ENCODE measurements at places on chromosomes 2 and 18.

DNA sequence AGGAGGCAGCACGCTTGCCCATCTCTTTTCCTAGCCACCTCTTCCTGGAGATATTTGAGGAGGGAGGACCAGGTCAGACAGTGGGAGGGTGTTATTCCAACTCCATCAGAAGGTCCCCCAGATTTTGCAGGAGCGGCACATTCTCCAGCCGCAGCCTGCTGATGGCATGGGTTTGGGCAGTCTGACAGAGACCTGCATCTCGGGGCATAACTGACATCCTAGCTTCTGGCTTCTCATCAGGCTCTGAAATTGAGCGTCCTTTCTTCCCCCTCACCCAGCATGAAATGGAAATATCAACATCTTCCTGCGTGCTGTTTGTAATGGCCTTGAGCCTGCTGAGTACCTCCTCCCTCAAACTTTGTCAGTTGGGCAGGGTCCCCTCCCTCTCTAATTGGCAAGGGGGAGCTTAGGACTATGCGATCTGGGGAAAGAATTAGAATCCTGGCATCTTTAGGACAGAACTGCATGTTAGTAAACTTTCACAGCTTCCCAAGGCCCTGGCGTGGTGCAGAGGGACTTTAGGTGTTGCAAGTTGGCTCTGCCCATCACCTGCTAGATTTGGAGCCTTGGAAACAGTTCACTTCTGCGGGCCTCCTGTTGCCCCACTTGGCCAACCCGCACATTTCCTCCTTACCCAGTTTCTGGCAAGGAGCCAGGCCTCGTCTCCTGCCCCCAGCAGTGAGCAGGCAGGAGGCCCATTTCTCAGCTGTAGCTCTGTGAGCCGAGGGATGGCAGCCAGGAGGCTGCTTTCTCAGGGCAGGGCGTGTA is 2.2 kb downstream of the ITM2C start:
- ATAC-seq: no peak

GRCh38 chr2:173749315-173749714 is 215.9 kb downstream of the SP3 start:
- no peak for ATAC-seq

DNA sequence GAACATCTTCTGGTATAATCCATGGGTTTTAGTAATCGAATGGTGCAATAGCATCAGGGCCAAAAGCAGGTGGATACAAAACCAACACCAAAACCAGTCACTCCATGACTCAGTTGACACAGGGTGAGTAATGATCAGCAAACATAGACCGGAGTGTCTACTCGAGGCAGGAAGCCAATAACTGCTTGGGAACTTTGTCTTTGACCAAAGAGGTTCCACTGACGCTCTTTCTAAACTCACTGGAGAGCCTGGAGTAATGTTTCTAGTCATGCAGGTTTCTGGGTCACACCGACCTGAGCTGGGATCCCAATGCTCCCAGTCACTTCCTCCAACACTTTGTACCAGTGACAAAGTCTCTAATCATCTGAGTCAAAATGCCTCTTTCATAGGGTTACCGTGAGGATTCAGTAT is 30.9 kb downstream of the MREG start:
- peak; percentile 95 for ATAC-seq

GRCh38 chr2:42748840-42749239 is 15.1 kb downstream of the OXER1 start:
- ATAC-seq: no peak

DNA sequence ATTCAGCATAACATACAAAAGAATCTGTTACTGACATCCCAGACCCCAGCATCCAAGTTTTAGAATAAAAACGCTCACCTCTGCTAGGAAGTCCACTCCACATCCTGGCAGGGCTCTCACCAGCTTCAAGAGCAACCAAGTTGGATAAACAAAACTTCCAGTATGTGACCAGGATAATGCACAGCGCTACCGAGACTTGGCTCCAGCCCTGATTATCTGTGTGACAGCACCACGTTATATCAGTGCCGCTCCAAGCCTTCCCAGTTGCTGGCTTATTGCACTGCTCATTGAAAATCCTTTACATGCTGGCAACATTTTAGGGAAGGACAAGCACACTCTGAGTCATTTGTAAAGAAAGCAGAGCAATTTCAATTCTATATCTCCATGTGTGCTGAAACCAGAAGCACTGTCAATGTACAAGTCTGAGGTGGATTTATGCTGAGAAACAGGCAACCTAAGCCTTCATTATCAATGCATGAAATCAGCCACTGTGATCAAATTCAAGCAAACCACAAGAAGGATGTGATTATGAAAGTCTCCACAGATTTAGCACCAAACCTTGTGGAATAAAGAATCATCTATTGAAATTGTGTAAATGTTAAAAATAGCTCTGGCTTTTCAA is 115.7 kb downstream of the ZNF385B start:
- no peak for ATAC-seq

DNA sequence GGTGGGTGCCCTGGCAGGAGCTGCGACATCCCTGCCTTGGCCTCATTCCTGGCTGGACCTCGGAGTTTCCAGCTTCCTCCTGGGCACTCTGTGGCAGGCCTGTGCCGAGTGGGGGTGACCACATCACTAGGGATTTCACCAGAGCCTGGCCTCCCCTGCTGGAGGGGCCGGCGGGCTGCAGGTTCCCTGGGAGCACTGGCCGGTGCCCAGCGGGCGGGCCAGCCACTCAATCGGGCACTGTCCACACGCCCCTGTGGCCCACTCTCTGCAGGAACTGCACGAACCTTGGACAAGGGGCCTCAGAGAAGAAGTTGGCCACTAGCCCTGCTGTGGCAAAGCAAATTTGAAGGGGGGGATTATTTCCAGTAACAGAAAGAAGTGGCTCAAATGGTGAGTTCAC is 110.7 kb upstream of the APCDD1 start:
- ATAC-seq: no peak

DNA sequence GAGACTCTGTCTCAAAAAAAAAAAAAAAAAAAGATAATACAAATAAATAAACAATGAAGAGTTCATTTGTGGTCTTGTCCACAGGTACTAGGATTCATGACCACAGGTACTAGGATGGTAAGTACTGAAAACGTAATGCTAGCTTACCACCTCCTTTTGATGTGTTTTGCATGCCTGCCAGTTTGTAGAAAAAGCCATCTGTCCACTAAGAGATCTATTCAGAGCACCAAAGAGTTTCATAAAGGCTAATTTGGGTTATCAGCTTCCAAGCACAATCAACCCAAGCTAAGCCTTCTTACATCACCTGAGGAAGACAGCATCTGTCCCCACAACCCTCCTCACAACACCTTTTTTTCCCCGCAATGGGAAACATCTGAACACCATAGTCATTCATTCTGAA is 477.2 kb downstream of the ZEB2 start:
- ATAC-seq: no peak

- no peak for ATAC-seq
Measured at GRCh38 chr2:159129269-159129668, 157.2 kb downstream of the WDSUB1 start.

- no peak for ATAC-seq
Measured at GRCh38 chr18:76459312-76459686, 35.7 kb downstream of the ZNF516 start.

DNA sequence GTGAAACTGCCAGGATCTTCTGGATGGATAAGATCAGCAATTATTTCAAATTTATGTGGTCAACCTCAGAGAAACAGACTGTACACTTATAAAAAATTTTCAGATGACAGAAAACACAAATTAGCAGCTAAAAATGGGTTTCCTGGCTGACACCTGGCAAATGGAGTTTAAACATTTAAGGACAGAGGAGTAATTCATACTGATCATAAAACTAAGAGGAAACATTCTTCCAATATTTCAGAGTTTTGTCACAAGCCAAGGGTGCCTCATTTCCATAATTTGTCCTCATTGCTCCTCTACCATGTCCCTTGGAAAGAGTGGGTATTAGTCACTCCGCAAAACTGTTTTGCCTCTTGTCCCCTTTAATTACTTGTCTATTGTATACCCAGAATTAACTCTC is 70.2 kb downstream of the TMEFF2 start:
- ATAC-seq: no peak

GRCh38 chr2:170530284-170530745 is 184.8 kb upstream of the SP5 start:
- no peak for ATAC-seq

- ATAC-seq: no peak
Measured at GRCh38 chr2:238060096-238060541, 682 bp upstream of the SCLY start.

DNA sequence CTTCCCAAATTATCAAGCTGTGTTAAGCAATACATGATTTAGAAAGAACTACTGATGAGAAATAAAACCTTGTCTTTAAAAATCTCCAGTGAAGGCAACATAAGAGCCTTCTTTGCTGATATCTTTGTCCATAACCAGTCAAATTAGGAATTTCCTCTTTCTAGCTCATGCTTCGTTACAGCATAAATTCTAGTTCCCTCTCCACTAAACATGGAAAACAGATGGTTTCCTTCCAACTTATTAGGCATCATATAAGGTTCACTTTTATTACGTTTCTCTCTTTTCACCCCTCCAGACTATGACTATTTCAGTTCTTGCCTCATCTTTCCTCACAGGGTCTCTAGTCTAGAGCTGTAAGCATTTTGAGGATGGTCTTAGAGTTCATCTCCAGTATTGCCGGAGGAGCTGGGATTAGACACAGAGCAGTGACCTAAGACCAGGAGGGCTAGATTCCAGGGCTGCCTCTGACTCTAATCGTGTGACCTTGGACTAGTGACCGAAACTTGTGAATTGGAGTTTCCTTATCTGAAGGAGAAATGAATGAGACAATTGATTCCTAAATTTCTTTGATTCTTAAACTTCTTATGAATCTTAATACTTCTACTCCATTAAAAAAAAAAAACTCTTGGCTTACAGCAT is 195.5 kb upstream of the APCDD1 start:
- no peak for ATAC-seq

DNA sequence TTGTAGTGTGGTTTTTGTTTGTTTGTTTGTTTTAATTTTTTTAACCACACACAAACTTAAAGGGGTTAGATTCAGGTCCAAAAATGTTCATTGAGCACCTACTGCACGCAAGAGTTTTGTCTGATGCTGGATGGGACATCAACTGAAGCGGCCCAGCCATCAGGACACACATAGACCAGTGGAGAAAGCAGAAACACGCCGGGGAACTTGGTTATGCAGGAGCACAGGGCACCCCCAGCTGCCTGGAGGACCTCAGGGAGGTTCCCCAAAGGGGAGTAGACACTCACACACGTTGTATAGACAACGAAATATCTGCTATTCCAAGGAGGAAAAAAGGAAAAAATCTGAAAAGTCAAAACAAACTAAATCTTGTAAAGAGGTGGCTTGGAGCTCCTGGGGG is 191.7 kb downstream of the GBX2 start:
- ATAC-seq: no peak

DNA sequence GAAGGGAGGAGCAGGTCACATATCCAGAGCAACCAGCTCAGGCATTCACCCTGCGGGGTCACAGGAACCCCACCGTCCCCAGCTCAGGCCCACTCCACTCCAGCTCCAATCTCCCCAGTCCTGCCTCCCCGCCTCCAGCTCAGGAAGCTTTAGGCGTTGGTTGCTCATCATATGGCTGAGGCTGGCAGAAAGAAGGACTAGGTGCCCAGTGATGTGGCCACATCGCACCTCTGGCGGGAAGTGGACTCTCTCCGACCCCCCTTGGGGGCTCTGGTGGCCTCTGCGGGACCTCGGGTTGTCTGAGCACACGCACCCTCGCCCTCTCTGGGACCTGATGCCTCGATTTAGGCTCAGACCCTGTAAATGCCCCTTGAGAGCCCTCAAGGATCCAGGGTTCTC is 187.7 kb downstream of the ZFP36L2 start:
- no peak for ATAC-seq

DNA sequence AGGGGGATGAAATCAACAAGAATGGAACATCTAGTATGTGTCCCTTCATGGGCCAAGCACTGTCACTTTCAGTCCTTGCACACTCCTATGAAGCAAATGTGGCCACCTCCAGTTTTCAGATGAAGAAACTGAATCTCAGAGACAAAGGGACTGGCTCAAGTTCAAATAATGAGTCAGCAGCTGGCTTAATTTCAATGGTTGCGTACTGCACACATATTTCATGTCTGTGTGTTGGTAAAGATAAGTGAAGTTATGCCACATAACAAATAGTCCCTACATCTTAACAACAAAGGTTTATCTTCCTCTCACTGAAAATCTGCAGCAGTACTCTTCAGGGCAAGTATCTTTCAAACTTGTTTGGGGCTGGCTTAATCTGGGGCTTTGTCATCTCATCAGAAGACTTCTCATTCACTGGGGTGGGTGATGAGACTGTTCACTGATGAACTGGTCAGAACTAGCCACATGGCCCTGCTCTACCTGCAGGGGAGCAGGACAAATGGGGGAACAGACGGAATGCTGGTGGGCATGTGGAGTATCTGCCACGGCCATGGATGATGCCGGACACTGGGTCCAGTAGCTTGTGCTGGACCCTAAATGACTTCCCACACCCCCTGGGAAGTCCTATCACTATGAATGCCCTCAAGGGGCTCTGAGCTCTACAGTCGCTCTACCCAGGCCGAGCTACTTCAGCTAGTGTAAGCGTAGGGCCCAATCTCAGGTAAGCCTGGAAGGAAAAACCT is 263.2 kb downstream of the CYP26B1 start:
- no peak for ATAC-seq

- peak; percentile 80 for ATAC-seq
Measured at GRCh38 chr2:159497256-159497655, 119.1 kb downstream of the BAZ2B start.

DNA sequence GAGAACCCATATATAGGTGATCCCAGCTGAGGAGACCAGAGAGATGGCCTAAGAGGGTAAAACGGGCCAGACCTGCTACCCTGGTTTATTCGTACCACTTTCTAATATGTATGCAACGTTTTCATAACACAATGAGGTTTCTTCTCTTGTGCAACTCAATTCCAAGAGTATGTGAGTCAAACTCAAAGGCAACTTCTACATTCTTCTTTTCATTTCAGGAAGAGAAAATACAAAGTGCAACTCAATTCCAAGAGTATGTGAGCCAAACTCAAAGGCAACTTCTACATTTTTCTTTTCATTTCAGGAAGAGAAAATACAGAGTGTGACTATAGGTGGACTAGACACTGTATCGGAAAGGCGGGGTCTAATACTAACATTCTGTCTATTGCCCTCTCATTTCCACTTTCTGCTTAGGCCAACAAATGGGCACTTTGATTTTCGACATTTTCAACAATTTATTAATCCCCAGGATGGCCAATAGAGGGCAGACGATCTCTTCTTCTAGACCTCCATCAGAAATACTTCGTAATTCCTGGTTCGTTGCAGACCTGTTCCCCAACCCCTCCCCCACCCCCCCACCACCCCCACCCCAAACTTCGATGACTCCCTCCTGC is 3.7 kb upstream of the CRIM1 start:
- ATAC-seq: no peak

GRCh38 chr2:59383473-59383872 is 1142.3 kb upstream of the FANCL start:
- ATAC-seq: no peak

Measured in activated T-helper 17 cell treated with anti-CD3 and anti-CD28 coated beads, Interleukin-2, amount 50 U/mL, for 72 hours (primary cell).